ENCODE measurements at places on chromosomes 1 and 21. TPM values are rescaled to one million over a fixed set of nuclear protein-coding genes. Genes with fewer than 3 reads are reported as not detected.

AMIGO1 gene
- 0.33 TPM for total RNA-seq

KIF14 gene
- total RNA-seq: 18.7 TPM

BNIPL gene
- total RNA-seq: 0.15 TPM

ELF3 gene
- under 0.01 TPM for total RNA-seq

CRYAA gene
- total RNA-seq: not detected

TRIM67 gene
- total RNA-seq: not detected

DTL gene
- total RNA-seq: 16.2 TPM

GALE gene
- total RNA-seq: 42.5 TPM

C1orf122 gene
- total RNA-seq: 17.1 TPM

TADA1 gene
- 10.7 TPM for total RNA-seq

TMEM54 gene
- total RNA-seq: 42.0 TPM

TMEM183A gene
- 97.9 TPM for total RNA-seq

Measured in melanocyte of skin (primary cell).